Activated T-helper 1 cell treated with anti-CD3 and anti-CD28 coated beads, Interleukin-2, amount 50 U/mL, for 16 hours (primary cell): ENCODE measurements at places on chromosomes 2 and 18.

DNA sequence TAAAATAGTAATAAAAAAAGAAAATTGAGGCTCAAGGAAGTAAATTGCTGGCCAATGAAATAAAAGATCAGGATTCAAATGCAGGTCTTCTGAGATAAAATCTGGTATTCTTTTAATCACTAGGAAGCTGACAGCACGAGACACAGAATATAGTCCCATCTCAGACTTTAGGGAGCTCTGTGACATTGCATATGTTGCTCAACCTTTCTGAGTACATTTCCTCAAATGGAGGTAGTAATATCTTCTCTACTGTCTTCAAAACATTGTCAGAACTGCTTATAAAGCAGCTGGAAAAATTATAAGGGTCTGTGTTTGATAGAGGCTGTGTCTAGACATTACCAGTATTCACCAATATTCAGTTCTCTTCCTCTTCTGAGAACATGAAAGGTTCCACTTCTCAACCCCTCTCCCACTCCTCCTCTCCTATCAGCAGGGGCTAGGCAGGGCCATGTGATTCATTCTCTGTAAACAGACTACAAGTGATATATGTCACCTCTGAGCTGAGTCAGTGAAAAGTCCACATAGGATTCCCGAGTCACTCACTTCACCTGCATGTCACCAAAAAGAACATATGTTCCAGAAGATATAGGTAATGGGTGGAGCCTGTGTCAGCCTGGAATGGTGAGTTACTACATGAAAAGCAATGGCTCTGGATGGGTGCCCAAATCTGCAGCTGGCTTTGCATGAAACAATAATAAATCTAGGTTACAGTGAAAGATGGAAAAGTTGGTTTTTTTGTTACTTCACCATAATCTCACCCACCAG is 7.1 kb downstream of the KCNE4 start:
- no peak for DNase-seq

DNA sequence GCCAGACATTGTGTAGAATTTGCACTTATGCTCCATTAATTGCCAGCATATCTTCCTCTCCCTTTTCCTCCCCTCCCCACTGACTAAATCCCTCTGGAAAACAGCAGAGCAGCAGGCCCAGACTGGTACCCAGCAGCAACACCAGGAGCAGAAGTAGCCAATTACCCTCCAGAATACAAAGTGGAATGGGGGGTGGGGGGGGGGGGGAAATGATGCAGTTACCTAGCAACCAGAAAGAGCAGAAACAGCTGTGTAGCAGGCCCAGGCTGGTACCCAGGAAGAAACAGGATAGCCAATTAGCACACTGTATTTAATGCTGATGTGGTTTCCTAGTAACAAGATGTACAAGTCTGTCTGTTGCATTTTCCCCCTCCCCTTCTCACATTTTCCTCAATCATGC is 52.3 kb downstream of the KLF7 start:
- no peak for DNase-seq

DNA sequence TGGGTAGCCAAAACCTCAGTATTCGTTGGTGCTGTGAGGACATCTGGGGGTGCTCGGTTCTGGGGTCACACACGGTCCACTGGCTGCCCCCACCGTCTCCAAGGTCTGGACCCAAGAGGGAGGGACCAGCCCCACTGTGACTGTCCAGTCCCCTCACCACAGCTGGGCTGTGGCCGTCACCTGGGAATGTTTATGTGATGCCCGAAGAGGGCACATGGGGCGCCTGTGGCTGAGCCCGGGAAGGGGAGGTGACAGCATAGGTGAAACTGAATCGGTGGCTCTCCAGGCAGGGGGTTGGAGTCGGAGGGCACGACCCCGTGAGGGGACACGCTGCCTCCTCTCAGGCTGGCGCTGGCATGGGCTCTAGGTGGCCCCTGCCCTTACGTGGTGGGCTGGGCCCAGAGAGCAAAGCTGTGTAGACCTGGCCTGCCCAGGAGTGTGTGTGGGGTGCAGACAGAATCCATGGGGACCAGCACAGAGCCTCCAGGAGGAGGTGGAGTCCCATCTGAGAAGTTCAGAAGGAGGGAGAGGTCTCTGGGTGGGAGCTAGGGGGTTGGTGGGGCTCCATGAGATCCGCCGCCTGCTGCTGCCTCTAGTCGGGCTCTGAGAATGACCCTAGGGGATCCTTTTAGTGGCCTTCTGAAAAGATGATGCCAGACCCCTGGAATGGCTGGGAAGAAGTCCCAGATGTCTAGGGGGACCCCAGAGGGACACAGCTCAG is 1.8 kb downstream of the BOK start:
- no peak for DNase-seq

DNA sequence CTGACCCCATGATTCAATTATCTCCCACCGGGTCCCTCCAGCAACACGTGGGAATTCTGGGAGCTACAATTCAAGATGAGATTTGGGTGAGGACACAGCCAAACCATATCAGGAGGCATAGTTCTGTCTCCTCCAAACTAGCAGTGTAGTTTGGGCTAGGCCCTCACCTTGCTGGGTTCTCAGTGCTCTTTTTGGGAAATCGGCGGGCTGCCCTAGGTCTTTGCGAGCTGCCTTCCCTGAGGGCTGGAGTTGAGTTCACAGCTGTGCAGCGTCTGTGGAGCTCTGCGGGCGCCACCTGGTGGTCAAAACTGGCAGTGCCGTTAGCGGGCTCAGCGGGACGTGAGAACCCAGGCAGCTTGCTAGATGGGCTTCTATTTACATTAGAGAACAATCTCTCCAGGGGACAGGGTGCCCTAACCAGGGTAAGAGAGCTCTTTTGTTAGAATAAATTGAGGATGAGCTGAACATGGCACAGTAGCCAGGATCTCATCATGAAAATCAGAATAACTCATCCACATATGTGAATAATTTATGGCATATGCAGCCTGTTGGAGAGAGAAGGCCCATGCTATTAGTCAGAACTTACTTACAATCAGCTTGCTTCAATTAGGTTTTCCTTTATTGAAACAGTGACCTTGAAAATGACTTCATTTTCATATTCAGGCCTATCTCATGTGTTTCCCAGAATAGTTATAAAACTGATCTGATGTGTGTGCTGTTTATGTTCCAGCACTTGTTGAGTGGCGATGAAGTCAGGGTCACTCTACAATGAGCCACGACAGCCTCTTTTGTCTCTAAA is 27.4 kb upstream of the YES1 start:
- peak; percentile 95 for DNase-seq
